ENCODE measurements at places on chromosomes 7 and 10. TPM values are rescaled to one million over a fixed set of nuclear protein-coding genes. Genes with fewer than 3 reads are reported as not detected.

The SUN3 gene
- total RNA-seq: not detected

- H3K4me1 ChIP-seq: no peaks in the 10 kb centered on the region
- no peak overlapping the region for H3K4me3 ChIP-seq
- no peak for DNase-seq
- H3K27ac ChIP-seq: no peak overlapping the region
- peaks cover 1% of the 10 kb centered on the region for H3K36me3 ChIP-seq
Measured at GRCh38 chr10:115129752-115130151, 36.6 kb downstream of the ATRNL1 start.

- no peaks in the 10 kb centered on the region for H3K4me1 ChIP-seq
- no peak overlapping the region for H3K27ac ChIP-seq
- peaks cover 23% of the 10 kb centered on the region for H3K27me3 ChIP-seq
- no peak for DNase-seq
- no peaks in the 10 kb centered on the region for H3K36me3 ChIP-seq
- H3K4me3 ChIP-seq: no peak overlapping the region
Measured at GRCh38 chr10:125175807-125176206, 15.4 kb upstream of the CTBP2 start.

DNA sequence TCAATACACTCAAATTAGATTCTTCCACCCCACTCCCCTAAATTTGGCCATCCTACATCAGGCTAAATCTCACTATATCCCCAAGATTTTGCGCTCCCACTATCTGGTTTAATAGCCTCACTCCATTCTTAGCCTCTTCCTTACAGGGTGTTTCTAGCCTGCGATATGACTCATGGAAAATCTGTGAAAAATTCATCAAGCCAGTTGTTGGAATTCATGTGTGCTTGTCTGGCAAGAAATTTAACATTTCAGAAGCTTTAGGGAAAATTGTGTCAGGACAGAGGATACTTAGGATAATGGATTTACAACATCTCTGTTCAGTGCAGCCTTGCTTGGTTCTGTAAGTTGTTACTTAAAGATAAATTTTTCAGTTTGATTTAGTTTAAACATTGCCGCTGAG is 1249.9 kb upstream of the AUTS2 start:
- DNase-seq: no peak
- H3K27me3 ChIP-seq: no peaks in the 10 kb centered on the region
- H3K4me3 ChIP-seq: no peak overlapping the region
- no peak overlapping the region for H3K27ac ChIP-seq

The MINDY4 gene
- 14.3 TPM for total RNA-seq

The SEMA3E gene
- total RNA-seq: 1.1 TPM

GRCh38 chr10:70600512-70601395 is 1.8 kb downstream of the PRF1 start:
- no peak for DNase-seq
- no peaks in the 10 kb centered on the region for H3K27me3 ChIP-seq
- no peak overlapping the region for H3K4me3 ChIP-seq

DNA sequence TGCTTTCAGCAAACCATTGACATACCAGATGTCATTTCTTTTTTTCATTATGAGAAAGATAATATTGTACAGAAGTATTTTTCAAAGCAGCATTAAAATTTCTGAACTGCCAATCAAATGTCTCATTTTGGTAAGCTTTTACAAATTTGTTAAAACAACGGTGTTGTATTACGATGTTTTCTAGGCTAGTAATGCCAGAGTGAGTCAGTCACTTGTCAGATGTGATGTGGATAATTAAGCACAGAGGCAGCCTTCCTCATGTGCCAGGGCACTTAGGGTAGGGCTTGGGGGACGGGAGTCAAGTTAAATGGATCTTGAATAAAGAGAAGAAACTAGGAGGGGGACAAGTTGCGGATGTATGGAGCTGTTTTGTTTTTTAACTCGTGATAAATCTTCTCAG is 10.1 kb downstream of the PSTK start:
- H3K36me3 ChIP-seq: peaks cover 8% of the 10 kb centered on the region
- H3K27me3 ChIP-seq: no peaks in the 10 kb centered on the region
- no peak overlapping the region for H3K27ac ChIP-seq
- no peak for DNase-seq
- H3K4me3 ChIP-seq: no peak overlapping the region
